ENCODE measurements at places on chromosomes 7 and 10. TPM values are rescaled to one million over a fixed set of nuclear protein-coding genes. Genes with fewer than 3 reads are reported as not detected.

- DNase-seq, result no peak
These were observed 265.1 kb upstream of the ZMIZ1 start for GRCh38 chr10:78803710-78804109.

DNA sequence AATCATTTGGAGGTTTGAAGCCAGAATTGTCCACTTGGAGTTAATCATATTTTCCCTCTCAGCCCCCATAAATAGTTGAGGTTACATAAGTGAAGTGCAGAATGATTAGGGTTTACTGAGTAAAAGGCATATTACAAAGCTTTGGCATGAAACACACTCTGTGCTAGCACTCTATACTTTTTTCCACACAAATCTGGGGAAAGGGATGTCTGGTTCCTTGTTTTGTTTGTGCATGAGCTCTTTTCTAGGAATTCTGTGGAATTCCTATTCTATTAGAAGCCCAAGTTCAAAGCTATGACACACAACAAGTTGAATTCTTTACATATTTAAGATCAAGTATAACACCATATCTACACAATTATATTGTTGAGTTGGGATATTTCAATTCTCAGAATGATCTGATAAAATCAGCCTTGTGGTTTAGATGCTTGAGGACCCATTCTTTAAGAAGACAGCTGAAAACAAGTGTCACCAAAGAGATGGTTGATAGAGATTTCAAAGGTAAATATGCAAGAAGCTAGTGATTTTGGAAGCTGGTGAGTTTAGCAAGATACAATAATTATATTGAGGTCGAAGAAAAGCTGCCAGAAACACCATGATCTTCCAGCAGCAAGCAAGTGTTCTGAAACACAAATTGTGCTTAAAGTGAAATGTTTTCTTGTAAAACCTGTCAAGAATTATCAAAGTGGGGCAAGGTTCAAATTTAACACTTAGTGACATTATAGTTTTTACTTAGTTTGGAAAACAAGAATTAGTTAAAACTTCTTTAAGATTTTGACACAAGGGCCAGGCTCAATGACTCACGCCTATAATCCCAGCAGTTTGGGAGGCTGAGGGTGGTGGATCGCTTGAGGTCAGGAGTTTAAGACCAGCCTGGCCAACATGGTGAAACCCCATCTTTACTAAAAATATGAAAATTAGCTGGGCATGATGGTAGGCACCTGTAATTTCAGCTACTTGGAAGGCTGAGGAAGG lies 122.6 kb downstream of the INHBA start:
- no peak for DNase-seq

DNA sequence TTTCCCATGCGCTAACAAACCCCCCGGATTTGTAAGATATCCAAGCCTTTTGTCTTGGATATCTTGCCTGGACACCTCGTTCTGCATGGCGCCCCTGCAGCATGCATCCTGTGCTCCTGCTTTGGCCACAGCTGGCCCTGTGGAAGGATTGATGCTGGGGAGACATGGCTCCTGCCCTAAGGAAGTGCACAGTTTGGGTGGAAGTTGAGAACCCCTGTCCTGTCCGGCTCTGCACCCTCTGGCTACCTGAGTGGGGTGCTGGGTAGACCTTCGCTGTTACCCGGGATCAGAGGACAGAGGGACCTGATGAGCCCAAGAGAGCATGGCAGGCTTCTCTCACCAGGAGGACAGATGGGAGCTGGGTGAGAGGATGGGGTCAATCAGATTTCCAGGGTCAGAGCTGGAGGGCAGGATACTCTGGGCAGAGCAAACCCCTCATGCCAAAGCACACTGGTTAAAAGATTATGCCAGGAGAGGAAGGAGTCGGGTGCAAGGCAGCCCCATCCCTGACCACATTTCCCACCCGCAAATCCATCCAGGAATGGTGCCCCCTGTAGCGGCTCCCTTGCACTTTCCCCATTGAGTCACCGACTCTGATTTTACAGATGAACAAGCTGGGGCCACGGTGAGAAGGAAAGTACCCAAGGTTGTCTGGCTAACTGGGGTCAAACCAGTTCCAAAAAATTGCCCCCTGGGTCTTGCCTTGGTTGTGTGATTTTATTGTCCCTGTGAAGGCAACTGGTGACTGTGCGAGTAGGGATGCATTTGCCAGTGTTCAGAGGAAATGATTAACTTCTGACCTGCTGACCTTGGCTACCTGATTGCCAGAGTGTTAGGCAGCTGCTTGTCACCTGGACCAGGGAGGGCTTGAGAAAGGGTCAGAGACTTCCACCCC lies 290.1 kb upstream of the ZMIZ1 start:
- DNase-seq, result no peak

- DNase-seq, result no peak
These were observed 109.0 kb downstream of the SDHAF3 start for GRCh38 chr7:97226541-97226940.

- DNase-seq, result no peak
These were observed 20.0 kb upstream of the ZNF438 start for GRCh38 chr10:31051703-31052102.

DNA sequence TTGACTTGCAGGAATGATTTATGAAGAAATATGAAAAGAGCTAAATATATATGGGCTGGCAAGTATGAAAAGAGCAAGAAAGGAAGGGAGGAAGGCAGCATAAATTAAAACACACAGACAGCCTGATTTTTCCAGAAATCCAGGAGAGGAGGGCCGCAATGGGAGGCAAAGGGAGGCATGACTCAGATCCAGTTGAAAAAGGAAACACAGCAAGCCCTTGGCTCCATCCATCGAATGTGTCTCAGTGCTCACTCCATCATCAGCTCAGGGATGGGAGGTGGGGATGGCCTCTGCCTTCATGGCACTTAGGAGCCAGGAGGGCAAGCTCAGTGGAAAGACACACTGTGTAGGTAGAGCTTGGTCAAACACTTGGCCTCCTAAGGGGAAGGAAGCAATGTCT lies 75.7 kb upstream of the PDZD8 start:
- DNase-seq, result no peak

DNA sequence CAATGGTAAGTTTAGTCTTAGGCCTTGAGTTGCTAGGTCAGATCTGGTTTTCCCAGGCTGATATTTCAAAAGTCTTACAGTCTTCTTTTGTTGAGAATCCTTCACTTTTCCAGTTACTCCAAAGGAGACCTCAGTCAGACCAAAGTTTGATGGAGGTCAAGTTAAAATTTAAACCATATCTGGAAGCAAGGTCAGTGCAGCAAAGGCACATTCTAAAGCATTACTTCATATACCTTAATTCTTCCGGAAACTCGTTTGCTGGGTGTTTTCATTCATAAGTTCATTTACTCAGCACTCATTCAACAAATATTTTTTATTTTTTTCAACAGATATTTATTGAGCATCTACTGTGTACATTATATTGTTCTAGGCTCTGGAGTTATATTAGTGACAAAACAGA lies 403.0 kb upstream of the LRGUK start:
- no peak for DNase-seq

DNA sequence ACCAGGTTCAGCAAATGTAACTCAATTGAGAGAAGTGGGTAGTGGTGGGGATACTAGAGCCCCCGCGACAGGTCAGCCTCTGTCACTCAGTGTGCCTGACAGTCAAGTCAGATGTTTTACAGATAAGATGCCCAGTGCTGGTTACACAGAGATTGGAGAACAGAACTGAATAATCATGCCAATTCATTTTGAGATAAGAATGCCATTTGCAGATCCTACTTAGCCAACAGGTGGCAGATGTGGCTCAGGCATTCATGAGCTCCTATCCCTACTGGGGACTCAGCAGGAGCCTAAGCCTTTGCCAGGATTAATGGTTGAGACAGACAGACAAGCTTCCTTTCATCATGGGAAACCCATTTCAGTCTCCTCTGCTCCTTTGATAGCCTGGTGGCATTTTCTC lies 137.8 kb downstream of the MAPK8 start:
- DNase-seq, result no peak

GRCh38 chr10:48792687-48793096 lies 108.0 kb downstream of the WDFY4 start:
- DNase-seq, result no peak

DNA sequence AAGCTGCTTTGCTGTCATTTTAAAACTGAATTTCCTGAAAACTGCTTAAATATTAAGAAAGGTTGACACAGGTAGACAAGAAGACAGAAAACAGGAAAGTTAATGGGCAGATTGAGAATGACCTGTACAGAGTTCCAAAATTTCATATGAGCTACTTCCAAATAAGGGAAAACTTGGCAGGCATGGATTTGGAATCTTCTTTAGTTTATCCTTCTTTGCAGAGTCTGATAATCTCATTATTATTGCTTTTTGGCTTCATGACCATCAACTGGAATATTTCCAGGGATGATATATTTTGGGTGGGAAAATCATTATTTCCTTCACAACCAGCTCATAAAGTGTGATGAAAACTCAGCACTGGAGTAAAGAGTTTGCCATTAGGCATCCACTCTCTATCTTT lies 346.5 kb upstream of the NPVF start:
- DNase-seq, result no peak

DNA sequence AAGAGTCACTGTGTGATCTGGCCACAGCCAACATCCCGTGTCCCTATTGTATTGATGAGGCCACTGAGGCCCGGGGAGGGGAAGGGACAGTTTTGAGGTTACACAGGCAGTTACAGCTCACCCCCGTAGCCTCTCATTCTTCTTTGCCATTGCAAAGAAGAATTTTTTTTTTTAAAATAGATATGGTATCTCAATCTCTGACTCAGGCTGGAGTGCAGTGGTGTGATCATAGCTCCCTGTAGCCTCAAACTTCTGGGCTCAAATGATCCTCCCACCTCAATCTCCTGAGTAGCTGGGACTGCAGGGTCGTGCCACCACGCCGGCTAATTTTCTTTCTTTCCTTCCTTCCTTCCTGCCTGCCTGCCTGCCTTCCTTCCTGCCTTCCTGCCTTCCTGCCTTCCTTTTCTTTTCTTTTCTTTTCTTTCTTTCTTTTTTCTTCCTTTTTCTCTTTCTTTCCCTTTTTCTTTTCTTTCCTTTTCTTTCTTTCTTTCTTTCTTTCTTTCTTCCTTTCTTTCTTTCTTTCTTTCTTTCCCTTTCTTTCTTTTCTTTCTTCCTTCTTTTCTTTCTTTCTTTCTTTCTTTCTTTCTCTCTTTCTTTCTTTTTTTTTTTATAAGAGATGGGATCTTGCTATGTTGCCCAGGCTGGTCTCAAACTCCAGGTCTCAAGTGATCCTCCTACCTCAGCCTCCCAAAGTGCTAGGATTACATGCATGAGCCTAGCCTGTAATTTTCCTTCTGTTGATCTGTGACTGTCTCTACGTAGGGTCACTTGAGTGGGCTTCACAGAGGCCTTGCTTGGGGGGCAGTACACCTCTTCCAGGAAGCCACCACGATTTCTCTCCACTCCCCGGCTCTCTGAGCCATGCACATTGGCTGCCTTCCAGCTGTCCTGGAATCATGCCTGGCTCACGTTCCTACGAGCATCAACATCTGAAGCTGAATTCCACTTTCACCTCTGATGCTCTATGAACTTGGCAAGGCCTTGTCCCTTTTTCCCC lies 31.3 kb downstream of the TMEM270 start:
- DNase-seq, result no peak

NUP42 gene
- total RNA-seq, result 18.9 TPM

RSBN1L gene
- total RNA-seq, result 19.8 TPM

PRF1 gene
- 35.7 TPM for total RNA-seq

CHRM2 gene
- total RNA-seq, result not detected

OPN1SW gene
- total RNA-seq, result not detected

C10orf90 gene
- not detected for total RNA-seq

CRPPA gene
- total RNA-seq, result 1.0 TPM

GPRIN2 gene
- total RNA-seq, result not detected

SFMBT2 gene
- total RNA-seq, result 32.1 TPM

FZD8 gene
- 0.14 TPM for total RNA-seq

EPHB6 gene
- total RNA-seq, result 16.0 TPM

GNAT3 gene
- total RNA-seq, result not detected
